H1 (cell line): ENCODE measurements at places on chromosomes 5 and 9. TPM values are rescaled to one million over a fixed set of nuclear protein-coding genes. Genes with fewer than 3 reads are reported as not detected.

DNA sequence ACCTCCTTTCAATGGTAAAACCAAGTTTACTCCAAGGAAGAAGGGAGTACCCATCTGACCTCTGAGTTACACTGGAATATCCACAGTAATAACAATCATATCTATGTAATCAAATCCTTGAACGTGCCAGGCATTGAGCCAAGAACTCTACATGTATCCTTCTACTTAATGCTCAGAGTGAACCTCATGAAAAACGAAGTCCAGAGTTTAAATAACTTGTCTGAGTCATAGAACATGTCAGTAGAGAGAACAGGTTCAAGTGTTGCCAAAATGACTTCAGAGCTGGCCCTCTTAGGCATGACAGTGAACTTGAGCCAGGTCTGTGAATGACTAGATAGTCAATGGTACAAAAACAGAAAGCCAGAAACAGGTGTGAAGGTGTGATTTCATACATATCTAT lies 164.1 kb upstream of the ZNF618 start:
- peak; percentile 13 for DNase-seq

DNA sequence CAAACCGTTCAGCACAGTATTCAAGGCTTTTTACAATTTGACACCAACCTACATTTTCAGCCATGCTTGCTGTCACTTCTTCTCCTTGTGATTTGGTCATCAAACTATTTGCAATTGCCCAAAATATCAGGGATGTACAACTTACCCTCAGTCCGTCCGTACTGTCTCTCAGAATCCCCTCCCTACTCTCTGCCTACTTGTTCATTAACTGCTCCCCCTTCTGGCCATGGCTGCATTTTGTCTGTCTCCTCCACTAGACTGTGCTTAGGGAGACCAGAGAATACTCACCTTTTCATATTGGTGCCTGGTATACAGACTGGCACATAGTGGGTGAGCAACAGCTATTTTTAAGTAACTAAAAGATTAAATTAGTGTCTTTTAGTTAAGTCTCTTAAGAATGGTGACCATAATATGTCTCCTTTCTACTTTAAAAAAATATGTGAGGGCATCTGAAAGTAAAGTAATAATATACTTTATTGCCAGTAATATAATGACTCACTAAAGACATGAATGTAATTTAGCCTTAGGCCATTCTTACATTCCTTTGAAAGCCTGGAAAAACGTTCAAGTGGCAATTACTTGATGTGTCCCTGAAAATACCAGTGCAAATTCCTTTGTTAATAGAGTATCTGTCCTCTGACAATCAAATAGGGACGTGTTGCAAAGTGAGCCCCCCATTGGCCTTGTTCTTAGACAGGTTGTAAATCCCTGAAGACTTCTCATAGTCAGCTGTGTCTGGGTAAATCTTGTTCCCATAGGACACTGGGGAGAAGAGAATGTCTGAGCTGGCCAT lies 27.8 kb downstream of the PRLR start:
- peak; percentile 78 for DNase-seq

- no peak for DNase-seq
Observed at GRCh38 chr5:76641514-76642120, 18.4 kb upstream of the F2RL2 start.

- no peak for DNase-seq
Observed at GRCh38 chr9:20526500-20527319, 95.6 kb downstream of the MLLT3 start.

GRCh38 chr5:176611435-176611834 lies 1.5 kb upstream of the GPRIN1 start:
- peak; percentile 86 for DNase-seq

DNA sequence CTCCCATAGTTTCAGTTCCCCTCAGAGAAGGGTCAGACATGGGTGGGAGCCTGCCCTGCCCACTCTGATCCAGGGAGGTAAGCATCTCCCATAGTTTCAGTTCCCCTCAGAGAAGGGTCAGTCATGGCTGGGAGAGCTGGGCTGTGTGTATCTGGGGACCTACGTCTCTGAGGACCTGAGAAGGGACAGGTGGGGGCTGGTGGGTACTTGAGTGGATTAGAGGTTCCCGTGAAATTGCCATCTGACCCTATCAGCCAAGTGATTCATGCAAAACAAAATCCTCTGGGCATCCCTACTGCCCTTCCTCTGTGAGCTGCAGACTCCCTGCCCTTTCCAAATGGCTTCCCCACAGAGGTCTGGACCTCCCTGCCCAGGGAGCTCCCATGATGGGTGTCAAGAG lies 3.9 kb downstream of the ENHO start:
- no peak for DNase-seq

- DNase-seq, result no peak
Observed at GRCh38 chr5:159021901-159022556, 77.7 kb downstream of the EBF1 start.

- no peak for DNase-seq
Observed at GRCh38 chr5:68849906-68850305, 243.9 kb upstream of the SLC30A5 start.

GRCh38 chr9:81237565-81238231 lies 451.6 kb downstream of the TLE1 start:
- no peak for DNase-seq

GRCh38 chr5:105730982-105731381 lies 1939.8 kb downstream of the EFNA5 start:
- DNase-seq, result no peak

DNA sequence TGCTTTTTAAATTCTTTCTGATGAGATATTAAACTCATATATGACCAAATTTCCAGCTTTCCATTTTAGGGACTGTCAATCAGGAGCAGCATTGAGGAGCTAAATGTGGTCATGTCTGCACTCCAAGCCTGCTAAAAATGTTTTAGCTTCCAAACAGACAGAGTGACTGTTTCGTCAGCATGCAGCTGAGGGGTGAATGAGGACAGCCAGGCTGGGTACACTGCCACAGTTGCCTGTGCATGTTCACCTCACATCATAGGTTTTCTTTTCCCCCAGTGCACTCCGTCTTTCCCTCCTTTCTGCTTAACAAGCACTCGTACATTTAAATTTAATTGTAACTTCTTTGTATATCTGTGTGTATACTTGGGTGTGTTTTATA lies 138.1 kb downstream of the ARRDC3 start:
- DNase-seq, result no peak

DNA sequence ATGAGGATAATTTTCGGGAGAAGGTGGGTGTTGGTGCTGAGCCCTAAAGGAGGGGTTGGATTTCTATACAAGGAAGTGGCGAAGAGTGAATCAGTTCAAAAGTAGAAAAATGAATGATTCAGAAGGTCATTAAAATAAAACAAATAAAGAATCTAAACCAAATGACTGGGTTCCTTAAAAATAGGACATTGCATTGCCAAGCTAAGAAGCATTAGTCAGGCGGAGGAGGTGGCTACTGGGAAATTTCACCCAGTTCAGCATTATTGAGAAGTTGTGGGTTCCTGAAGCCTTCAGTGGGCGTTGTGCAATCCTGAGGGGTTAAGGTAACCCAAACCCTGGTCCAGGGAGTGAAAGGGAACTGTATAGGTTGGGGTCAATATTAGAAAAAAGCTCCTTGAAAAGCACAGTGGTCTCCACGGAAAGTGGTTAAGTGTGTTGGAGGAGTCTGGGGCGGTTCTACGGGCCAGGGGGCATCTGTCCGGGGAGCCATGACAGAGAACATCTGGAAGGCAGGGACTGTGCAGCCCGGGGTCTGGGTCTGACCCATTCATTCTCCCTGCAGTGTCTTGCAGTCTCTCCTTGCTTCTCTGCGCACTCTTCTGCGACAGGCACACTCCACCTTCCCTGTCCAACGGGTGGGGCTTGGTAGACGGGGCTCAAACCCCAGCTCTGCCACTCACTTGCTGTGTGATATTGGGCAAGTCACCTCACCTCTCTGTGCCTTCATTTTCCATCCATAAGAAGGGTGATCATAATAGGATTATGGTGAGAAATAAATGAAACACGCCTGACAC lies 27.6 kb upstream of the DUSP1 start:
- DNase-seq, result no peak

DNA sequence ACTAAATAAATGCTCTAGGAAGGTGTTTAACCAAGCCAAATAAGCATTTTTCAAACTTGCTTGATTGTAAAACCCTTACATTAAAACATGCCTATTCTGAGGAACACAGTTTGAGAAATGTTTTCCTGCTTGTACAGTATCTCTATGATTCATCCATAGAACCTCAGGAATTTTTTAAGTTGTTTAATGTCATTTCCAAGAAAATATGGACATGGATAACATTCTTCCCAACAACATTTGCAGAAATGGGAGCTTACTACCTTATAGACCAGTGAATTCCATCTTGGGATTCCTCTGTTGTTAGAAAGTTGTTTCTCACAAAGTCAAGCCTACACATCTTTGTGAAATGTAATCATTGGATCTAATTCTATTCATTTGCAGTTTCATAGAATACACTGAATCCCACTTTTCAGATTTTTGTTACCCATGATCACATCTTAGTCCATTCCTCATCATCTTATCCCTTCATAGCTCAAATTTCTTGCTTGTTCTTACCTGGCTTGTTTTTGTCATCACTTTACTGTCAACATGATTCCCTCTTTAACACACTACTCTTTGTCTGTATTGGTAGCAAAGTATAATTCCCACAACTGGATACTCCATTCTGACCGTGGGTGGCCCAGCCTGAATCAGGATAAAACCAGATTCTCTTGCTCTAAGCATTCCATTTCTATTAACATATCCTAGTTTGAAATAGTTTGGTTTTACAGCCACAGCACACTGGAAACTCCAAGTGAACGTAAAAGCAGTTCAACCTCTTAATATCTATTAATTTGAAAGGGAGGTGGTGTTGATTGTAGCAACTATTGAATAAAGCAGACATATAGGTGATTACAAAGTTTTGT lies 49.4 kb upstream of the PAPPA start:
- no peak for DNase-seq

- no peak for DNase-seq
Observed at GRCh38 chr5:40291338-40291737, 388.4 kb upstream of the PTGER4 start.

- no peak for DNase-seq
Observed at GRCh38 chr5:83744821-83745220, 24.2 kb upstream of the HAPLN1 start.

- DNase-seq, result no peak
Observed at GRCh38 chr5:152427721-152428120, 22.6 kb upstream of the NMUR2 start.

DNA sequence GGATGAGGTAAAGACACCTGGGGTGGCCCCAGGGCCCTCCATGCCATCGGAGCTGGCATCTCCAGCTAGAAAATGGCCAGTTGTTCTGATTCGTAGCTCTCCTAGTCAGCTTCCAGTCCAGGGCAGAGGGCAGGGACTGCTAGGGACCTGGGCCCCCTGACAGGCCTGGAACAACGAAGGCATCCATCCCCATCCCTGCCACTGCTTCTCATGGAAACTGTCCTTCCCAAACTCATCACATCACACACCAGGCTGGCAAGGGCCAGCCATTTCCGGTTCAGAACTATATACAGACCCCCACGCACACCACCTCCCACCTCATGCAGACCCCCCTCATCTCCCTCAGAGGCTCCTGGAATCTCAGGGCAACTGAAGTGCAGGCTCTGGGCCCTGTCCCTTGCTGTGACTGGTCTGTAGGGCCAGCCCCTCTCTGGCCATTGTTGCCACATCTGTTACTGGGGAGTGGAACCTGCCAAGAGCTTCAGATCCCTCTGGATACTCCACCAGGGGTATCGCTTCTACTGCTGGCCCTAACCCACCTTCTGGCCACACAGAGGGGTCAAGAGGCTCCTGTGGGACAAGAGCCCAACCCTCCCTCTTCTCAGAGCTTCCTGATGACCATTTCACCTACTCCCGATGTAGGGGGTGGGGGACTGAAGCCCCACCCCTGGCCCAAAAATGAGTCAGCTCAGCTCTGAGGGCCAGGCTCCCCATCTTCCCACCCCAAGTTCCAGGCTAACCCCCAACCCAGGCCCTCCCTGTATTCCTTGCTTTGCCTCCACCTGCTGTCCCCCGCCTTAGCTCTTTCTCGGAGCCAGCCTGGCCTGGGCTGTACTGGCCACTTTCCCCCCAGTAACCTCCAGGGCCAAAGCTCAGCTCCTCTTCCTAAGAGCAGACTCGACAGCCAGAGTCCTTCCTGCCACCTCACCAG lies 1.2 kb upstream of the MZB1 start:
- no peak for DNase-seq

DNA sequence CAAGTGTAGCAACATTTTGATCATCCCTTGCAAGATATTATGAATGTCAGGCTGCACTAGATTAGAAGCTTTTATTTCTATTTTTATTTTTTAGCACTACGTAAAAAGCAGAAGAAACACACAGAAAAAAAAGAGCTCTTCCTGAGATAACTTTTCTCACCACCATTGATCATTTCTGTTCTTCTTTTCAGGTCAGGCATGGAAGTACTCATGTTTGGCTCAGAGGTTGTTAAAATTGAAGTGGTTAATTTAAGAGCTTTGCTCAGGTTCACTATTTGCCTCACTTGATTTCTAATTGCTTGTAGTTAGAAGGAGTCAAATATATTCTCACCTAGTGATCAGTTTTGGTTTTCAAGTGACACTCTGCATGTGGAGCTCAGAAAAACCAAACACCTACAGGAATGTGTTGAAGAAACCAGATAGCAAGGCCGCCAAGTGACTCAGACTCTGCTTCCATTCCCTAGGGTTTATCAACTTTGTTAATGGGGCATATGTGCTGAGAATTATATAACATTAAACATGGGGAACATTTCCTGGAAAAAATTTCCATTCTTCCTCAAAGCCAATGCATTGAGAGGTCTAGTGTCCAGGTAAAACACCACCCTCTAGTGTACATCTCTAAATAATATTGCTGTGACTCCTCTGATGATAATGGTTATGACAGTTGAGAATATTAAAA lies 679.8 kb downstream of the CETN3 start:
- DNase-seq, result no peak

DNA sequence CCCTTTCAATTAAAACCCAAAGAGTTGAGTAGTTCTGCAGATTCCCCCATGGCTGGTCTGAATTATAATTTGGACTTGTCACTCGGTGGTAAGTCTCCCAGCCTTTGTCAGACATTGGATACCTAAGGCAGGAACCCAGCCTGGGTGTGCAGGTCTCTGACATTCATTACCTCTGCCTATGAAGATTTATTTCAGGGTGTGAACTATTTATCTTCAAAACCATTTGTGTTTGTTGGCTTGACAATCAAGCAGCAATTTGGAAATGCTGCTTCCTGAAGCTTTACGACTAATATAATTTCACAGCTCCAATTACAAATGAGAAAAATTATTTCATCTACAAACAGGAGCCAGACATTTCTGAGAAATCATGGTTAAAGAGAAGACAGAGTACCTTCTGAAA lies 160.5 kb downstream of the DOCK2 start:
- no peak for DNase-seq

Gene GABRA1
- 1.6 and 4.7 TPM in 2 replicates for polyA plus RNA-seq

Gene DNM1
- polyA plus RNA-seq, result 34.3 and 55.4 TPM in 2 replicates

Gene NPR3
- polyA plus RNA-seq, result not detected in 2 replicates

Gene PCDHB9
- polyA plus RNA-seq, result 0.68 and 0.88 TPM in 2 replicates

Gene SMARCA2
- 6.3 and 12.5 TPM in 2 replicates for polyA plus RNA-seq

Gene IL33
- not detected in 2 replicates for polyA plus RNA-seq

Gene FRMD3
- polyA plus RNA-seq, result 0.15 and 0.25 TPM in 2 replicates

Gene DPYSL3
- 268 and 379 TPM in 2 replicates for polyA plus RNA-seq

Gene AP3S1
- polyA plus RNA-seq, result 15.1 and 26.6 TPM in 2 replicates

Gene PCDHA7
- polyA plus RNA-seq, result 0.86 and 0.89 TPM in 2 replicates

Gene ZNF354B
- polyA plus RNA-seq, result 4.5 and 5.0 TPM in 2 replicates

Gene BTNL8
- polyA plus RNA-seq, result 0.32 and 0.42 TPM in 2 replicates

Gene MUSK
- not detected in 2 replicates for polyA plus RNA-seq
